ENCODE measurements at places on chromosomes 11 and 22.
A peak's percentile ranks its signal among the peaks of the same experiment; 100 is the strongest.

DNA sequence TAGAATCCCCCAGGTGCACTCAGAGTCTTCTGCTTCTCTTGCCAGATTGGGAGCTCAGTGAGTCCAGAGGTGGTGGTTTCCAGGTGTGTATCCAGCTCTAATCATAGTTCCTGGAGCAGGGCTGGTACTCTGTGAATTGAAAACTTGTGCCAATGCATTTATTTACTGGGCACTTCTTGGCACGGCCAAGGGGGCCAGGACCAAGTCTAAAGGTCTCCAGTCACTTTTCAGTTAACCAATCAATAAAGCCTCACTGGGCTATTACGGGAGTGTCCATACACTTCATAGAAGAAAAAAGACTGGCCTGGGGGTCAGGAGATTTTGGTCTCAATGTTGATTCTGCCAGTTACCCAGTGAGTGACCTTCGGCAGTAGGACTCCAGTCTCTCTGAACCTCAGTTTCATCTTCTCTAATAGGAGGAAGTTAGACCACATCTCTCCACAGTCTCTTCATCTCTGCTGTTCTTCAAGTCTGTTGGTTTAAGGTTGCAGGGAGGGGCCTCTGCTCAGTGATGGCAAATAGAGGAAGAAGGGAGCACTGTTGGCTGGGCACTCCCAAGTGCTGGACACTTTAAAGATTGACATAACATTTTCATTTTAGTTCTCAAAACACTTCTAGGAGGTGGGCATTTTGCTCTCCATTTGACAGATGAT, 188.5 kb upstream of the E2F8 start:
- DNase-seq = no peak

DNA sequence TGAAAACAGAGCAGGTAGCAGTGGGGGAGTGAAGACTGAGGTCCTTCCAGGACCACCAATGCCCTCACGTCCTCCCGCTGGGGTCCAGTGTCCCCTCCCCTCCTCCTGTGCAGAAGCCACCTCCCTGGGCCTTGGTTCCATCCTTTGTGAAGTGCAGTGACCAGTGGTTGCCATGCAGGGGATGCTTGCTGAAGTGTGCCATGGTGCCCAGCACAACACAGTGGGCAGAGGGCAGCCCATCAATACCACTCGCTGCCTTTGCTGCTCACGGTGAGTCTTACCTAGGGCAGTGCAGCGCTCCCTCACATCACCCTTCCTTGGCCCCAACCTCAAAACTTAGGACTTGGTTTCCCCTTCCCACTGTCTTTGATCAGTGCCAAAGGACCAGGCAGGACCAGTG, 12.9 kb downstream of the MYEOV start:
- DNase-seq = no peak

DNA sequence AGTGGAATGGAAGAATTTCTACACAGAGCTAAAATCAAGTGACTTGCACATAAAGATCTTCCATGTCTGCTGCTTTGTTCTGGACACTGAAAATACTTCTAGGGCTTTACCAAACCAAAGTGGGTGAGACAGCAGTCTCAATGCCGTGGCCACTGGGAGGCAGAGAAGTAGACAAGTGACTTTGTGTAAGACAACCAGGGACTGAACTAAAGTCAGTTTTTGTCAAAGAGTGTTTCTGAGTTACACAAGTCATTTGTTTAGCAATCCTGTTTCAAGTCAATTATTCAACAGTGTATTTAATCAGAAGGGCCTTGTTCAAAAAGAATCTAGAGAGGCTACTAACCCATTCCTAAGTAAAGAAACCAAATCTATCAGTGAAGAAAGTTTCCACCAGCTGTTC, 46.6 kb downstream of the TCP11L1 start:
- DNase-seq = no peak

DNA sequence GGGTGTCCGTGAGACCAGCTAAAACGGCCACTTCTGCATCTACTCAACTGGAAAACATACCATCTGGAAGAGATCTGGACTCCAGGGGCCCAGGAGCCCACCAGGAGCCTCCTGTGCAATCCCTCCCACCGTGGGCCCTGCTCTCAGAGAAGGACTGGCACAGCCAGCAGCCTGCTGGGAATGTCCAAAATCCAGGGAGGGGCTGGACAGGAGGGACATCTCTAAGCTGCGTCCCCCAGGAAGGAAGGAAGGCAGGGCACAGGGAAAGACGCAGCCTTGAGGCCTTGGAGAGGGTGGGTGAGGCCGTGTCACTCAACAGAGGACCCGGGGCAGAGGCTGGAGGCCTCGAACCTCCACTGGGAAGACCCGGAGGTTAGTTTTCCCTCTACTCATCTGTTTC, 78.0 kb downstream of the PHF21B start:
- DNase-seq = no peak

- no peak for DNase-seq
Observed at GRCh38 chr11:65204646-65205601, 23.2 kb downstream of the CAPN1 start.

GRCh38 chr11:71311176-71311925, 59.0 kb upstream of the SHANK2 start:
- no peak for DNase-seq

GRCh38 chr22:36510966-36511881, 4.4 kb upstream of the FOXRED2 start:
- peak; percentile 54 for DNase-seq

DNA sequence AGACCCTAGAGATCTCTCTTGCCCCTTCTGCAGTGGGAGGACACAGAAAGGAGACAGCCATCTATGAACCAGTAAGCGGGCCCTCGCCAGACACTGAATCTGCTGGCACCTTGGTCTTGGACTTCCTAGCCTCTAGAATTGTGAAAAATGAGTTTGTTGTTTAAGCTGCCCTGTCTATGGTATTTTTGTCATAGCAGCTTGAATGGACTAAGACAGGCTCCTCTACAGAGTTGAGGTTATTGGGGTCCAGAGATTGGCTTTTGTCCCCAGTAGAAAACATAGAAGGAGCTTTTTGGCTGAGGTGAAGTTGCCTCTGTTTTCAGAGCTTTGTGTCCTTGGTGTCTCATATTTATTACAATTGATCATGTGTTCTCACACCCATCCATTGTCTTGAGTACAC, 77.2 kb downstream of the STIM1 start:
- DNase-seq = no peak

- DNase-seq = no peak
Observed at GRCh38 chr11:128351168-128351567, 236.2 kb downstream of the ETS1 start.

DNA sequence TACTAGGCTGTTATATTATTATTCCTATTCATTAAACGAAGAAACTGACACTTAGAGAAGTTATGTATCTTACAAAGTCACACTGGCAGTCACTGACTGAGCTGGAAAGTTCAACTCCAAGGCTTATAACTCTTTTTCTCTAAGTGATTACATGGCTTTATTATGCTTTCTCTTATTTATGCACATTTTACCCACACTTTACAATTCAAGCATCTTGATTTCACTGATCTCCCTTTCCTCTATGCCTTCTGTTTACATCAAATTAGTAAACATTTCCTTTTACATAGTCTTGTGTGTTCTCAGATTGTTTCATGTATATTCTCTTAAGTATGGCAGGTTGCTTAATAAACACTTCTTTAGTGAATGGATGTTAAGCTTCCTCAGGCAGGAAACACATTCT, 66.0 kb downstream of the CLPB start:
- DNase-seq = no peak

- DNase-seq = peak; percentile 53
Observed at GRCh38 chr22:38753948-38754750, 1.6 kb downstream of the SUN2 start.

DNA sequence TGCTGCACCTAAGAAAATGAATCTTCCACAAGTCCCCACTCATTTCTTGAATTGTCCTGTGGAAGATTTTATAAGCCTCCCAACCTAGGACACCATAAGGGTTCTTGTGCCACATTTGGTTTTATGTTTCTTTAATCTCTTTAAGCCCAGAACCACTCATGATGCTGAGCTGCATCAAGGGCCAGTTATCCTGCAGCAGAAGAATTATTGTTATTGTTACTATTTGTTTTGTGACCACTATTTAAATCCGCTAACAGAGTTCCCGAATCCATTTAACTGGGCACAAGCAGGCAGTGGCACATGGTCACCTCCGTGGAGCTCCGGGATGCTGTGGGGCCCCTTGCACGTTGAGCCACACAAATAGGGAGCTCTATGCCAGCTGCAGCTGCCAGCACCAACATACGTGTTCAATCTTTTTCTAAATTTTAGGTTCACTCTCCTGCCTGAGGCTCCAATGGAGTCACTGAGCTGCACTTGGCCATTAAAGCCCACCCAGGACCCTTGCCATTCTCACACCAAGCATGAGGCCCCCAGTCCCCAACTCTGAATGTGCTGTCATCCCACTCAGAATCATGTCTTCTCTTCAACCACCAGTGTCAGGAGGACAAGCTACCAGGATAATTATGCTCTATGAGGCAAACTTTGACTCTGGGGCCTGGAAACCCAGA, 60.6 kb downstream of the DGCR2 start:
- no peak for DNase-seq

- DNase-seq = no peak
Observed at GRCh38 chr11:67120456-67120855, 1.4 kb downstream of the KDM2A start.

DNA sequence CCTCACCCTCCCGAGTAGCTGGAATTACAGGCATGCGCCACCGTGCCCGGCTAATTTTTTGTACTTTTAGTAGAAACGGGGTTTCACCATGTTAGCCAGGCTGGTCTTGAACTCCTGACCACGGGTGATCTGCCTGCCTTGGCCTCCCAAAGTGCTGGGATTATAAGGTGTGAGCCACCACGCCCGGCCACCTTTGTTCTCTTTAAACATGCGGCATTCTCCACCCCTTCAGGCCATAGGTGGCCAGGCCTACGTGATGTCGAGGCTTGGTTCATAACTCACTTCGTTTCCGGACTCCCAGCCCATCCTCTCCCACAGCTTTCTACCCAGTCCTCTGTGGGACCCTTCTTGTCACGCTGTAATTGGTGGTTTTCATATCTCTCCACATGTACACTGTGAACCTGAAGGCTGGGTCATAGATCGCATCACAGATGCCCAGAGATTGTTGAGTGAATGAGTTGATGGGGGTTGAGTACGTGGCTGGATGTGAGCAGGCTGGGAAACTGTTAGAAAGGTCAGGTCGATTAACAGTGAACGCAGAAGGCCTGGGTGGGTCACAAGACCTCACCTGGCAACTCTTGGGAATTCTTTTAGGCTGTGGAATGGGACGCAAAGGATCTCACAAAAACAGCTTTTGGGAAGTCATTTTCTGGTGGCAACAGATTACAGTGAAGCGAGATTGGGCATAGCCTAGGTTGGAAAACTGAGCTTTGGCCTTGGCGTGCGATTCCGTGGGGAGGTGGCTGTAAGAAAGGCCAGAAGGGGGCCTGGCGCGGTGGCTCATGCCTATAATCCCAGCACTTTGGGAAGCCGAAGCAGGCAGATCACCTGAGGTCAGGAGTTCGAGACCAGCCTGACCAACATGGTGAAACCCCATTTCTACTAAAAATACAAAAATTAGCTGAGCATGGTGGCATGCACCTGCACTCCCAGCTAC, 44.5 kb downstream of the ST14 start:
- no peak for DNase-seq

DNA sequence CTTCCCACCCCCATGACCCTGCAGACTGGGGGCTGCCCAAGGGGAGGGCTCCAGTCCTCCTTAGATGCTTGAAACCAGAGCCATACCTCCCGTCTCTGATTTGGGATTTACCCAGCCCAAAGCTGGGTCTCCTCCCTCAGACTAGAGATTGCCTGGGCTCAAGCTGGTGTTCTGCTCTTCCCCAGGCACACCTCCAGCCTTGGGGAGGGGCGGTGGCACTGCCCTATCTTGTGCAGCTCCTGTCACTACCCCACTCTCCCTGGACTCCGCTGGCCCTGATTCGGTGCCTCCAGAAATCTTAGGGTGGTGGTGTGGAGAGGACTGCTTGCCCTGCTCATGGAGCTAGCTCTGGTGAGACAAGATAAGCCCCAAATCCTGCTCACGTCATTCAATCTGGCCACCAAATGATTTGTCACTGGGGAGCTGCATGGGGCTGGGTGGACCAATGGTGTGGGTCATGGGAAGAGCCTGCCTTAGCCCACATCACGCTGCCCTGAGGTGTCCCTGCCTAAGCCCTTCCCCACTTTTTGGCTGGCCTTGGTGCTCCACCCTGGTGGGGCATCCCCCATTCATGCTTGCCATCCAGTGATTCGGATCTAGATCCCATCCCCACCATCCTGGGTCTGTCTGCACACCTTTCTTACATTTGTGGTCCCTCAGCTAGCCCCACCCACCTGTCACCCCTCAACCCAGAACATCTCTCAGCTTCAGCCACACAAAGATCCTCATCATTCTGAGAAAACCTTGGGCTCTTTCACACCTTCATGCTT, 87.7 kb downstream of the PDE2A start:
- no peak for DNase-seq

DNA sequence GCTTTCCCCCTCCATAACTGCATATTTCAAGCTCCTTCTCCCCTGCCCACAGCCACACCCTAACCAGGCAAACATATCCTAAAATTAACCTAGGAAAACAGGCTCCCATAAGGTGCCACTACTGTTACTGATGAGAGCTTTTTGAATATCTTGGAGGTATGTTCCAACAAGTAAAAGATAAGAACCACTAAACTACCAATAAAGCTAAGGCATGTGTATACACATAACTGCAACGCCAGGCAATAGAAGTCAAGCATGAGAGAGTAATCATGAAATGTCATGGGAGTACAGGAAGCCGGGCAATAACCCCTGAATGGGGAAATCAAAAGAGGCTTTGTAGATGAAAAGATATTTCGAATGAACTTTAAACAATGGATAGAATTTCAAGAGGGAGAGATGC, 9.3 kb downstream of the MMP13 start:
- DNase-seq = no peak

DNA sequence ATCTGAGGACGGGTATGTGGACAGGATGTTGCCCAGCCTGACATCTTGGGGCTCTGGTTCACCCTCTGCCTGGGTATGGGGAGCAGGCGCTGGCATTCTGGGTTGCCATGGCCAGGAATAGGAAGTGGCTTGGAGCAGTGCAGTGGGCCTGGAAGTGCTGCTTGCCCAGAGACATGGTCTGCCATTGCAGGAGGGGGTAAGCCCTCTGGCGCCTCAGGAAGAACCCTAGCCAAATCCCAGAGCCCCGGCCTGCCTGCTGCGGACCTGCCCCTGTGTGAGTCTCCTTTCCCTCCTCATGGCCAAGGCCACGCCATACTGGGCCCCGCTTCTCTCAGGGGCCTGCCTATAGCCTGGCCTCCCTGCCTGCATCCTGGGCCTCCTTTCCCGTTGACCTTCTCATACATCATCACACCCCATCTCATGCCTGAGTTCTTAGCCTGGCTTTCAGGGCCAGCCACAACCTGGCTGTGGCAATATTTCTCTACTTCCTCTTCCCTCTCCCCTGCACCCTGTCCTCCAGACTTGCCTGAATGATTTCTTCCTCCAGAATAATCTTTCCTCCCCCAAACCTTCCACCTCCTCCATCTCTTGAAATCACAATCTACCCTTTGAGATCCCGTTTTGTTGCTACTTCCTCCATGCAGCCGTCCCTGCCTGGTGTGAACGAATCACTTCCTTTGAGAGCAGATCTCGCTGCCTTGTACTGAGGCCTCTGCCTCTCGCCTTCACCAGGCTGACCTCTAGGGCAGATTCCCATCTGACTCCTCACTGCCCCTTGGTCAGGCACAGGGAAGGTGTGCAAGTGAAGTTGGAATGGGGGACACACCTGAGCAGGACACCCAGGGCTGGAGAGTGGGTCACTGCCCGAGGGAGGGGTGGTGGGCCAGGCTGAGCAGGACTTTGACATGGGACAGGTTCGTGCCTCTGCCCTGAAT, 5.2 kb downstream of the CAPN5 start:
- no peak for DNase-seq

- DNase-seq = no peak
Observed at GRCh38 chr11:86790867-86791849, 9.2 kb upstream of the PRSS23 start.

- DNase-seq = no peak
Observed at GRCh38 chr22:22735695-22736611, 91.5 kb downstream of the GGTLC2 start.

GRCh38 chr22:31292236-31292989, at the start of gene PIK3IP1:
PIK3IP1 (minus strand) TSS chr22:31292488; CDS start chr22:31292344, 144 bp downstream.
- peak; percentile 76 for DNase-seq

All from fibroblast of skin of abdomen (primary cell).